ENCODE measurements at places on chromosomes 4 and X.

- no peak for DNase-seq
Measured at GRCh38 chrX:2502668-2503519, 2.1 kb upstream of the DHRSX start.

DNA sequence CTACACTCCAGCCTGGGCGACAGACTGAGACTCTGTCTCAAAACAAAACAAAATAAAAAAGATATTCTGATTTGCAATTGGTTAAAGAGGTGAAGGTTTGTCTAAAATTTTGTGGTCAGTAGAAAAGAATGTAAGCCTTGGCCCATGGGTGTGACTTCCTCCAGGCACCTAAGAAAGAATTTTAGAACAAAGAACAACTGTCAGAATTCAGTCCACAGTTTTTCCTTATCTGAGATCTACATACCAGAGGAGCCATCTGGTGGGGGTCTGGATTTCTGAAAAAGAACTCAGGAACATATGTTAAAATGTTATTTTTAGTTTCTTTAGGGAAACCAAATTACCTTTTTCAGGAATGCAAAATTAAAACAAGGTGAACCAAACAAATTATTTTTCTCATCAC is 434.1 kb downstream of the ANKRD50 start:
- no peak for DNase-seq

- DNase-seq, result no peak
Measured at GRCh38 chr4:140757232-140757630, 1.0 kb upstream of the TBC1D9 start.

DNA sequence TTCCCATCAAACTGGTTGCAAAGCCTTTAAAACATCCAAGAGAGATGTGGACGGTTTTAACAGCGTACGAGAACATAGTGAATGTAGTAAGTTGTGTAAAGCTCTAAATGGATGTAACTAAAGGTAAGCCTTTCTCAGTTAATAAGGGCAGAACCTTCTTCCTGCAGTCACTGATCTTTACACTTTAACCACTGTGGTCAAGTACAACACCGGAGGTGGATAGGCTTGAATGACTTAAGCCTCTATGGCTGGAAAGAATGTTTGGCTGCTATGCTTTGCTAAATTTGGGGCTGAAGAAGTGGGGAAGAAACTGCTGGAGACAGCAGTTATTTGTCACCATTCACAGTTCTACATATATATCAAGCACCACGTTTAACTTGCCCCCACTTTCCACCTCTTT is 285.1 kb upstream of the FMR1 start:
- DNase-seq, result no peak

GRCh38 chr4:30943356-30943755 is 223.2 kb downstream of the PCDH7 start:
- DNase-seq, result no peak

- no peak for DNase-seq
Measured at GRCh38 chr4:141457653-141458052, 178.7 kb upstream of the IL15 start.

DNA sequence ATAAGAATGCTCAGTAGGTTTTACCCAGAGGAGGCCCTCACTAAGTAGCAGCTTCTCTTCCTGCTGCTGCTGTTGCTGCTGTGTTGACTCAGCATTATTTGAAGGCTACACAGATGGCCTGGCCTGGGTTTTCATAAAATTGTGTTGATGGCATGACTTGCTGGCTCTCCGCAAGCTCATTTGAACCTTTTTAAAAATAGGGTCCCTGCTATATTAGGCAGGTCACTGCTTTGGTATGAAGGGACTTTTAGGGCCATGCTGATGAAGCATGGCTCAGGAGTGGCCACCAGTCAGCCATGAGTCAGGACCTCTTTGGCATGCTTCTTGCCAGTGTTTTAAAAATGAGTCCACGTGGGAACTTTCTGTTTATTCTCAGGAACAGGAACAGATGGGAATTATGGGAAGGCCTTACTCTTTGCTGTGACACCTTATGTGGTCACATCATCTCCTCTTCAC is 128.7 kb downstream of the MID1IP1 start:
- DNase-seq, result no peak

DNA sequence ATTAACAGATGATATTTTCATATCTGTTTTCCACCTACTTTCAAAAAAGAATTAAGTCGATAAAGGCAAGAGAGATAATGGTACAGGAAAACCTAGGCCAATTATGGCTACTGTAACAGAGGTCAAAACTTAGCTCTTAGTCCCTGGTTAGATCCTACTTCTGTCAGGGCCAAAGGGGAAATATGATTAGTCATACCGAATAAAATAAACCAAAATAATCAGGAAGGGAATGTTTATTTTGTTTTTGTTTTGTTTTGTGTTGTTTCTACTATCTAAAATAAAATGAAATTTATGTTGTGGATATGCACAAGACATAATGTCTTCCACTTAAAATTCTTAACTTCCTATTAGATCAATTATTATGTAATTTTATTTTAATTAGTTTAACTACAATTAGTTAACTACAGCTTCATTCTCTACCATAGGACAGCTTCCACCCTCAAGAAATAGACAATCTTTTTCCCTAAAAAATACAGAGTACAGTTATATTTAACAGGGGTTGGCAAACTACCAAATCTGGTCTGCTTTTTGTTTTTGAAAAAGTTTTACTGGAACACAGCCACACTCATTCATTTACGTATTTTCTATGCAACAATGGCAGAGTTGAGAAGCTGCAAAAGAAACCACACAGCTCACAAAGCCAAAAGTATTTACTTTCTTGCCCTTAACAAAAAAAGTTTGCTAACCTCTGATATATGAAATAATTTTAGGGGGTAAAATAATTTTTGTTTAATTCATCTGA is 25.4 kb downstream of the TMEM47 start:
- no peak for DNase-seq

GRCh38 chr4:6105311-6105911 is 87.2 kb upstream of the C4orf50 start:
- DNase-seq, result no peak

GRCh38 chr4:100632163-100632562 is 114.3 kb upstream of the EMCN start:
- no peak for DNase-seq

GRCh38 chr4:48129307-48130014 is 4.6 kb downstream of the TXK start:
- no peak for DNase-seq

DNA sequence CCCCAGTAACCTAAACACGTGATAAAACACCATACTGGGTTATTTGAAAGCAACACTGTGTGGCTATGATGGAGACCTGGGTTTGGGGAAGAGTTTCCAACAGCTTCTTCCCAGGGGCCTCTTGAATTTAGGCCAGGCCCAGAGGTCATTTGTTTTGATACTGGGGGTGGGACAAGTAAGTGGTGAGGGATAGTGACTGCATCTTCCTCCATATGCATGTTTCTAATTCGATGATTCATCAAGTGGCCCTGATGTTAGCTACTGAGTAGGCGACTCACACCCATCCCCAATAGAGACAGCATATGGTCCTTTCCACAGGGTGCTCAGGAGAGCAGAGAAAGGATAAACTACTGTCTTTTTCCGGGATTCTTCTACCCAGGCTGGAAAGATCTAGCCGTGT is 2.7 kb downstream of the NDP start:
- no peak for DNase-seq

GRCh38 chr4:25358515-25359275 is 18.4 kb upstream of the ANAPC4 start:
- DNase-seq, result no peak

DNA sequence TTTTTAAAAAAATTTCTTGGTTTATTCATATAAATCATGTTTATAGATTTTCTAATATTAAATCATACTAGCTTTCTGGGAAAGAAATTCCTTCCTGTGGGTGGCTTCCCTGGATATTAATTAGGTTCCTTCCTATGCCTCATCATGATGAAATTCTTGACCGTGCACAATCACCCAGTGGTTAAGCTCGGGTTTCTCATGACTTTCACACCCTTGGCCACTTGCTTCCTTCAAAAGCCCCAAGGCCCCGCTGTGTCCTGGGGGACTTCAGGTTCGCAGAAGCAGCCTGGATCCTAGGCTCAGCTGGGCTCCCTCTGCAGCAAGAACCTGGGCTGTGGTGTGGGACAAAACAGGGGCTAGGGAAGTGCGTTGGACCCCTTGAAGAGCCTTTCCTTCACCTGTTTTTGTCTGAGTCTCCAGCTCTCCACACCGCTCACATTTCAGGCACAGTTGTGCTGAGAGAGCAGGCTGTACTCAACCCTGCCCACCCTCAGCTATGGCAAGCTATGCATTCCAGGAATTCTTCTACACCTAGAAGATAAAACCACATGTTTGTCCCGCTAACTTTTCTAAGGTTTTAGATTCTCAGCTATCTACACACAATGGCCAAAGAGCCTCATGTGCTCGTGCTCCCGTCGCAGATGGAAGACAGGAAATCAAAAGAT is 48.9 kb upstream of the TMSB15B start:
- no peak for DNase-seq

DNA sequence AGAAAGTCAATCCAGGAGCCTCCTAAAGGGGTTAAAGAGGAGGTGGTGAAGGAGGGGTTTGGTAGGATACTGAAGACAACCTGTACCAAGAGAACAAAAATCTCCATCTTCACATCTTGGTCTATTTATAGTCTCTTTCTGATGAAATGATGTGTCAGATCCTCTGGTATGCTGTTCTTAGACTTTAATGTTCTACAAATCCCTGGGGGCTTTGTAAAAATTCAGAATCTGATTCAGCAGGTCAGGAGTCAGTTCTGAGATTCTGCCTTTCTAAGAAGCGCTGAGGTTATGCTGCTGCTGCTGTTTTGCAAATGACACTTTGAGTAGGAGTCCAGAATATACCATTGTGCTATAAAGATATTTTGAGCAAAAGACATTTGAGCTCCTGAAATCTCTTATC is 172.9 kb upstream of the GLRA2 start:
- no peak for DNase-seq

GRCh38 chr4:104859601-104860237 is 287.0 kb upstream of the TET2 start:
- no peak for DNase-seq

DNA sequence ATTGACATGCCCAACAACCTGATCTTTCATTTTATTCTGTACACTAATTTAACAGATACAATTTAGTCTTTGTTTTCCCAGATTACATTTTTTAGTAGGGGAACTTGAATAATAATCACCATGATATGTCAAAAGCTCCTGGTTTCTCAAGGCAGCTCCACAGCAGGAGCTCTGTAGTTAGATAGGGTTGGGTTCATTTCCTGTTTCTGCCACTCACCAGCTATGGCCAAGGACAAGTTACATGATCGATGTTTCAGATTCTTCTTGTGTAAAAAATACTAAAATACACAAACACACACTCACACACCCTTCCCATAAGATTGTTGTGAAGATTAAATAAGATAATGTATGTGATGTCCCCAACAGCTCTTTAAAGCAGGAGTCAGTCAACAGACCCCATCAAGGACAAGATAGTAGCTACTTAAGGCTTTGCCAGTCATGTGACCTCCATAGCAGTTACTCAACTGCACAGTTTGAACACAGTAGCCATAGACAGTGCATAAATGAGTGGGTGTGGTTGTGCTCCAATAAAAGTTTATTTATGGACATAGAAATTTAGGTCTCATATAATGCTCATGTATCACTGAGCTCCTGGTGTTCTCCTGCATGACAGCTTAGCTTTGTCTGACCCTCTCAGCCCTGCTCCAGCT is 18.4 kb downstream of the GUCY1A1 start:
- DNase-seq, result no peak

DNA sequence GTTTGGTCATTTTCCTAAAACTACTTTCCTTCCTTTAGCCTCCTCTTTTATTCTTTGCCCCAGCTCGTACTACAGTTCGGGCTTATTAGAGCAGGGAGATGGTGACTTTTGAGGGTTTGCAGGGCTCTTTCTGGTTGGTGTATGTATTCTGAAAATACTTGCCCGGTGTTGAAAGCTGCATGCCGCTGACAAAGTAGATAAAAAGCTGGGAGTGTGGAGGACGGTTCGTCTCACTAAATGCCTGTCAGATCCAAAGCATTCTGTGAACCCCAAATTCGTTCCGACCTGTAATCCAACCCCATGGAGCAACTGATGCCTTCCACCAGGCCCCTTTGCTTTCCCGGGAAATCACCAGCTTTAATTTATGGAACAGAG is 19.2 kb downstream of the TRIM2 start:
- no peak for DNase-seq

DNA sequence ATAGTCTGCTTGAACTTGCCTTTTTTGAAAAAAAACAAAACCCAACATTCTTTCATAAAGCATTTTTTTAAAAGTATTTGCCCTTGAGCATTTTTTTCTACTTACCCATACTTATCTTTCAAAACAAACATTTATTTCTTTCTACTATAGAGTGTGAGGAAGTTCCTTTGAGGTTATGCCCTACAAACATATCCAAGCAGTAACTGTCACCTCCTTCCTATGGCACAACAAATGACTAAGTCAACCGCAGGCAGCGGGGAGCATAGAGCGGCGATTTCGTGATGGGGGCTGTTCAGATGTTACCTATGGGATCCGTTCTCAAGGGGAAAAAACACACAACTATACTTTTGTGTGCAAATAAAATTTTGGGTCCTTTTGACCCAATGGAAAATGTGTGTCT is 19.4 kb downstream of the SPRY1 start:
- DNase-seq, result no peak

DNA sequence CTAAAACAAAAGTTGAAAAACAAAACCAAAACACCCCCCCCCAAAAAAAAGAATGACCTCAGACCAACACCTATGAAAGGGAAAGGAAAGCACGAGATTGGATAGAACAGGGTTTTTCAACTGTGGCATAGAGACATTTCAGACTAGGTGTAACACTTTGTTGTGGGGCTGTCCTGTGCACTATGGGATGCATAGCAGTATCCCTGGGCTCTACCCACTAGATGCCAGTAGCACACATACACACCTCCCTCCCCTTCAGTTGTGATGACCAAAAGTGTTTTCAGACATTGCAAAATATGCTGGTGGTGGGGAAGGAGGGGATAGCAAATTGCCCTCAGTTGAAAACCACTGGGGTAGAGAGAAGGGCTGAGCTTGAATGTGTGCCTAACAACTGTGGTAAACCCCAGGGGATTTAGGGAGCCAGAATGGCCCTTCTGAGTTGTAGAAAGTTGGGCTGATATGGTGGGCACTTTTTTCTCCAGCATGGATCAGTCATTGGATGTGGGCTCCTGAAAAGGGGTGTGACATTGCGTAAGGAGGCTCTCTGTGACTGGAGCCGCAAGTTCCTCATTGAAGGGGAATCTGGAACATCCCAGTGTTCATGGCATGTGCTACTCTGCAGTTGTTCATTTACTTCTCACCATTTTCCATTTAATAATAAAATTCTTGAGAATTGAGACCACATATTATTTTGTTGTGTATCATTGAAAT is 8.8 kb upstream of the GEMIN8 start:
- no peak for DNase-seq

All from activated T-cell treated with anti-CD3 and anti-CD28 coated beads for 24 hours (primary cell).